ENCODE measurements at places on chromosomes 11 and 22. TPM values are rescaled to one million over a fixed set of nuclear protein-coding genes. Genes with fewer than 3 reads are reported as not detected.

PPME1 gene
- total RNA-seq: 54.0 TPM

NAALADL1 gene
- not detected for total RNA-seq

SGSM1 gene
- total RNA-seq: 0.79 TPM

CRYBA4 gene
- not detected for total RNA-seq

MIOX gene
- total RNA-seq: not detected

KRTAP5-11 gene
- total RNA-seq: not detected

TSPAN32 gene
- not detected for total RNA-seq

MLC1 gene
- not detected for total RNA-seq

DEPDC7 gene
- 9.0 TPM for total RNA-seq

RAPSN gene
- 0.09 TPM for total RNA-seq

GLYAT gene
- total RNA-seq: not detected

MOGAT2 gene
- not detected for total RNA-seq

PRG3 gene
- not detected for total RNA-seq

CCDC188 gene
- not detected for total RNA-seq

CRYBB2 gene
- not detected for total RNA-seq

FZD4 gene
- total RNA-seq: 1.2 TPM

SCGB1A1 gene
- not detected for total RNA-seq

CHRM1 gene
- 0.06 TPM for total RNA-seq

PUS3 gene
- 6.4 TPM for total RNA-seq

TNNT3 gene
- total RNA-seq: 0.15 TPM

HTR3A gene
- not detected for total RNA-seq

SCARF2 gene
- total RNA-seq: 0.86 TPM

TMEM134 gene
- 63.6 TPM for total RNA-seq

POTEH gene
- not detected for total RNA-seq

ANKRD49 gene
- total RNA-seq: 4.7 TPM

KRTAP5-8 gene
- total RNA-seq: not detected

NEAT1 gene
- 203 TPM for total RNA-seq

BCO2 gene
- total RNA-seq: 1.2 TPM

PLAAT3 gene
- 69.1 TPM for total RNA-seq

CEND1 gene
- total RNA-seq: 2.7 TPM

RPS6KA4 gene
- 62.6 TPM for total RNA-seq
